H7 (cell line): ENCODE measurements at places on chromosomes 2 and 18.
A peak's percentile ranks its signal among the peaks of the same experiment; 100 is the strongest.

GRCh38 chr2:67311536-67311935 is 85.6 kb upstream of the ETAA1 start:
- no peak for DNase-seq

DNA sequence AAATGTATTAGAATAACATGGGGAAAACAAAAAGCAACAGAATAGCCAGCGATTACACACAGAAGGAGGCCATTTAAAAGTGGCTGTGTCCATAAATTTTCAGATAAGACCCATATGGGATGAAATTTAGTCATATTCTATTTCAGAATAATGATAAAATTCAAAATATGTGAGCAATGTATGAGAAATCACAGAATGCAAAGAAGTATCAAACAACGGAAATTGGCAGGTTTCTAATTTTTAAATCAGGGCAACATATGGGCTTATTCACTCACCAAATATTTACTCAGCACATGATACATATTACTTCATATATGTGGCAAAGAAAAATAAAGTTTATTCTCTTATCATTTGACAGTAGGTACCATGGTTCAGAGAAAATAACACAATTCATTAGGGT is 208.5 kb downstream of the GRB14 start:
- DNase-seq: no peak

DNA sequence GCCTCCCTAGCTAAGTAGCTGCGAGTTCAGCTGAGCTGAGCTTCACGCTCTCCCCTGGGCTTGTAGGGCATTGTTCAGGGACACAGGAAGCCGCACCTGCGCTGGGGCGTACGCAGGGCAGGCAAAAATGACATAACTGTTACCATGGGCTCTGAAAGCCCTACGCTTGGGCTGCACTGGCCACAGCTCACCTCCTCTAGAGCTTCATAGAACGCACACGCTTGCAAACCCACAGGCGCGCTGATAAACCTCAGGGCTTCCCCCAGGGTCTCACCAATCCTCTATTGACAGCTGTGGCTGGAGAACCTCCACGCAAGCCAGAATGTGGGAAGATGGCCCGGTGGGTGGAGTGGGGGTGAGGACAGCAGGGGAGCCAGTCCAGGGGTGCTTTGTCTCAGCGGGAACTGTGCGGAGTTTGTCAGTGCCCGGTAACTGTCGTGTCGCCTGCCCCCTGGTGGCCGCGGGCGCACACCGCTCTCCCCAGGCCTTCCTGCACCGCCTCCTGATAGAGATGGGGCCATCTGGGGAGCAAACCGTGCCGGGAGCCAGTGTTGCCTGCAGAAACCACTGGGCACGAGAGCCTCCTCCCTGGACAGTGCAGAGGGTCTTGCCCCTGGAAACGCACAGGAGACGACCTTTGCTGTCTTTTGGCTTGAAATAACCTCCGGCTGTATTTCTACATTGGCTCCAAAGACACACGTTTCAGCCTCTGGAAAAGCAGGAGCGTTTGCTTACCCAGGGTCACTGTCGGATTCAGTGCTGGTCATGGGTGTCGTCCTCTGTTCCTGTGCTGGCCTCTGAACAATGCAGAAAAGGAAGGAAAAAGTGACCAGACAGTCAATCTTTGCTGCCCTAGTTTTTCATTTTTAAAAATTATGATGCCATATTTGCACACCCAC is 17.0 kb upstream of the CIDEA start:
- peak; percentile 92 for DNase-seq

DNA sequence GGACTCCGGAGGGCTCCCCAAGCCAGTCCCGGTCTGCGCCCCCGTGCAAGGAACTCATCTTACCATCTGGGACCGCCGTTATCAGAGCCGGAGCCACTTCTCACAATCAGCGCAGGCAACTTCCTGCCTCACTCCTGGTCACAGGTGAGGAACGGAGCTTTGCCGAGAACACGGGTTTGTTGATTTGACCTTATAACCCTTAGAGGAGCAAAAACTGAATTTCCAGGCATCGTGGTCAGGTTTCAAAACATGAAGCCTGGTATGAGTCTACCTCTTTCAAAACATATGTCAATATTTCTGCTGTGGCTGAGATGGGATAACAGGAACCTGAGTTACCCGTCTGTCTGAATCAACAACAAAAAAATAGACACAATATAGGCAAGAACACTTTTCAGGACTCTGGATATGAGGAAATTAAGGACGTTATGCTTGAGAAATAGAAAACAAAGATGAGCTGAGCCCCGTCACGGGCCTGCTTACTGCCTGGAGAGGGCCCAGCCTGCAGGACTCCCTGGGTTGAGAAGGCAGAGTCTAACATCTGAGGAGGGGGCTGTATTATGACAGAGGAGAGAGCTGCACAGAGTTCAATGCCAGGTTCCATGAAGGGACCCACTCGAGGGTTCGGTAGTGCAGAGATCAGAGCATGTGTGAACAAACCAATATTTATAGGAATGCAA is 148.7 kb downstream of the NDUFA10 start:
- DNase-seq: no peak
